Neural crest cell (in vitro differentiated cells): ENCODE measurements at places on chromosomes 5 and 9. TPM values are rescaled to one million over a fixed set of nuclear protein-coding genes. Genes with fewer than 3 reads are reported as not detected.

- no peak for DNase-seq
These were observed 243.5 kb downstream of the ICE1 start for GRCh38 chr5:5666076-5666365.

DNA sequence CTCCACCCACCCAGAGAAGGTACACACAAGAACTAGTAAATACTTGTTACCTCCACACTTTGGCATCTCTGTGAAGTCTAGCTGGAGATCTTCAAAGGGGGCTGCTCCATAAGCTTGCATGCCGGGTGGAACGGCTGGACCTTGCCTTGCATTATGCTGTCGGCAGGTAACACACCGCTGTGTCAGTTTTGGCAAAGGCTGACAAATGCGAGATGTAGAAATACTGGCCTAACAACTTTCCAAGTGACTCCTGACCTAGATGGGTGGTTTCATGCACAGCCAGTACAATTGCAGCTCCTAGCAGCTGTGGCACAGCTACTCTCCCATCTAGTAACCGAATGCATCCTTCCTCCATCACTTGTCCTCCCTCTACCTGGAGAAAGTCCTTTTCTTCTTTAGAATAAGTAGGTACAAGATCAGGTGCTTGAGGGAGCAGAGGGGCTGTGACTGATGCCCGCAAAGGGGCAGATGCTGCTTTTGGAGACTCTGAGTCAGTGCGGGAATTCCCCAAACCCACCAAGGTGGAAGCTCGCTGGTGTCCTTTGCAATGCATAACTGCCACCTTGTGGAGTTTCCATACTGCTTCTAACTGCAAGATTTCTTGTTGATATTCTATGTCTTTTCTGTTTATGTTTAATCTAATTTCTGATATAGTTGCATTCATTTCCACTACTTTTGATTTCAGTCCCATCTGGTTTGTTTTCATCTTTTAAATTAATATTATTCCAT, 78.4 kb downstream of the TMEM161B start:
- no peak for DNase-seq

DNA sequence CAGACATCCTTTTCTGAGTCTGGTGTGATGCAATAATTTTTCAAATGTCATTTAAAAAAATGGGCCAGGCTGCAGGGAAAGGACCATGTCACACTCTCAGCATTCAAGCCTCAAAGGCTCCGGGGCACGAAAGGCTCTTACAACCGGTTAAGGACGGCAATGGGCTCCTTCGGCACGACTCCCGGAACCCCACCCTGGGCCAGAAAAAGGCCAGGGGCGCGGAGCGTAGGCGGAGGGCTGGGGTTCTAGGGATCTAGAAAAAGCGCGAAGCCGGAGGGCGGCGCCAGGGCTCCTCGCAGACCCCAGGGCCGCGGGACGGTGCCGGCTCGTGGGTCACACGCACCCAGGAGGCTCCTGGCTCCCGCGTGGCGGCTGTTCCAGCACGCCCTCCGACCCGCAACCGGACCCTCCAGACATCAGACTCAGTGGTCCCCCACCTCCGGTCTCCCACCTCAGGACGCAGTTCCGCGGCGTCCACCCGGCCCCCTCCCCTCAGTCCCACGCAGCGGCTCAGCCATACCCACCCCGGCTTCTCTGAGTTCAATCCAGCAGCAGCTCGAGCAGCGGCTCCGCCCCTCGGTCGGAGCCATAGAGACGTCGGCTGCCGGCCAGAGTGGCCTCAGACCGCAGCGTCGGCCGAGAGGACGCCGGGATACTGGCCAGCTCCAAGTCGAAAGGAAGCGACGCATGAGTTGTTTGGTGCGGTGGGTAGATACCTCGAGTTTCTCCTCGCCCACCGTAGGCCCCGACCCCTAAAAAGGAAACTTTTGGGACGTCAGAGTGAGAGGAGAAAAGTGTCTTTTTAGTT, at the start of gene TMEM267:
Gene TMEM267 (minus strand): TSS at position 568 of the 808 bp plus-strand sequence. CDS start 29,896 bp downstream, outside the sequence.
- peak; percentile 75 for DNase-seq

- no peak for DNase-seq
These were observed 95.9 kb upstream of the SPRY4 start for GRCh38 chr5:142420561-142421227.

NUTM2F gene
- total RNA-seq = 0.09 TPM in 1 of 2 replicates, not detected in the other
